ENCODE measurements at places on chromosomes 16 and 17.

DNA sequence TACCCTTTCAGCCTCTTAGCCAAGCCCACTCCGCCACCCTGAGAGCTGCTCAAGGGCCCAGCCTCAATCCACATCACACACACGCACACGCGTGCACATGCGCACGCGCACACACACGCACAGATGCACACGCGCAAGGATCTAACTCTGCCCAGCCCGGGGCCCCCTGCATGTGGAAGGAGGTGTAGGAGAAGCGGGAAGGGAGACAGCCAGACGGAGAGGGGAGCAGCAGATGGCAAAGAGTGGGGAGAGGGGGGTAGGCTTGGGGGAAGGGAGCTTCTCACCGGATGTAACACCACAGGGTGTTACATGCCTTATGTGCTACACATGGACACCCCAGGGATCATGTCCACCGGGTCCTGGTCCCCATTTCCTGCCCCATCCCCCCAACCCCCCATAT lies 15.3 kb downstream of the DLG4 start:
- no peak for DNase-seq

GRCh38 chr17:15181333-15181732 lies 83.8 kb downstream of the PMP22 start:
- no peak for DNase-seq

- no peak for DNase-seq
Measured at GRCh38 chr17:80312621-80313135, 52.0 kb downstream of the RNF213 start.

DNA sequence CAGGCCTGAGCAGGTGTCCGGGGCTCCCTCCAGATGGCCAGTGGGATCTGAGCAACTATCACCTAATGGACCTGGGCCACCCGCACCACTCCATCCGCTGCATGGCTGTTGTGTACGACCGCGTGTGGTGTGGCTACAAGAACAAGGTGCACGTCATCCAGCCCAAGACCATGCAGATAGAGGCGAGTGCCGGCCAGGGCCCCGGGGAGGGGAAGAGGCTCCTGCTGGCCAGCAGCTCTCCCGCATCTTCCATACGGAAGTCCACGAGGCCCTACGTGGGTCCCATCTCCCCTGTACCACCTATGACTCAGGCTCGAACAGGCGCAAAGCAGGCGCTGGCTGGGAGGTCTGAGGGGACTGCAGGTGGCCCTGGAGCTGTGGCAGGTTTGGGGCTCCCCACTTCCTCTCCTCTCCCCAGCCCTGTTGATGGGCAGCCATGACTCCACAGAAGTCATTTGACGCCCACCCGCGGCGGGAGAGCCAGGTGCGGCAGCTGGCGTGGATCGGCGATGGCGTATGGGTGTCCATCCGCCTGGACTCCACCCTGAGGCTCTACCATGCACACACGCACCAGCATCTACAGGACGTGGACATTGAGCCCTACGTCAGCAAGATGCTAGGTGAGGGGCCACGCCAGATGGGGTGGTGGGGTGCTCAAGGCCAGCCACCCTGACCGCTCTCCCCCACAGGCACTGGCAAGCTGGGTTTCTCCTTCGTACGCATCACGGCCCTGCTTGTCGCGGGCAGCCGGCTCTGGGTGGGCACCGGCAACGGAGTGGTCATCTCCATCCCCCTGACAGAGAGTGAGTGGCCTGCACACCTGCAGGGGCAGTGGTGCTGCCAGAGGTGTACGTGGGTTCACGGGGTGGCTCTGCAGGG lies 4.0 kb downstream of the NME3 start:
- DNase-seq: no peak

GRCh38 chr16:2482708-2483534 lies 8.0 kb downstream of the TBC1D24 start:
- DNase-seq: no peak

GRCh38 chr16:20064931-20065330 lies 8.8 kb downstream of the GPR139 start:
- DNase-seq: no peak

GRCh38 chr16:61148930-61149329 lies 887.3 kb downstream of the CDH8 start:
- DNase-seq: no peak

DNA sequence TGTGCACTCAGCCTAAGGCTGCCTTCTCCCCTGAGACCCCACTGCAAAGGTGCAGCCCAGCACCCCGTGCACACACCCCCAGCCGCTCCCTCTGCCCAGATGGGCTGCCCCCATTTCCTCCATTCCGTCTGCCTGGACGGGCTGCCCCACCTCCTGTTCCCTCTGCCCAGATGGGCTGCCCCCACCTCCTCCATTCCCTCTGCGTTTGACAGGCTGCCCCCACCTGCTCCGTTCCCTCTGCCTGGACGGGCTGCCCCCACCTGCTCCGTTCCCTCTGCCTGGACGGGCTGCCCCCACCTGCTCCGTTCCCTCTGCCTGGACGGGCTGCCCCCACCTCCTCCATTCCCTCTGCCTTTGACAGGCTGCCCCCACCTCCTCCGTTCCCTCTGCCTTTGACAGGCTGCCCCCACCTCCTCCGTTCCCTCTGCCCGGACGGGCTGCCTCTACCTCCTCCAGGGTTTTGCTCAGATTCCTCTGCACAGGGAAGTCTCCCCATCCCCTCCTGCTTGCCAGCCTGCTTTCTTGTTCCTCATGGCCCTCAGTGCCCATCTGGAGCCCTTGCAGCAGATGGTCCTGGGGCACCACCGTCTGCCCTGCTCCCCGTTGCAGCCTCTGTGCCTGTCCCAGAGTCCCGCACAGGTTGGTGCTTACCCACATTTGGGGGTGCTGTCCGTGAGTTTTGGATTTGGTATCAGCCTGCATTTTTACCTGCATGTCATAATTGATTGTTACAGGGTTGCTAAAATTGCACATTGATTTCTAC lies 23.4 kb upstream of the IL17C start:
- DNase-seq: no peak

DNA sequence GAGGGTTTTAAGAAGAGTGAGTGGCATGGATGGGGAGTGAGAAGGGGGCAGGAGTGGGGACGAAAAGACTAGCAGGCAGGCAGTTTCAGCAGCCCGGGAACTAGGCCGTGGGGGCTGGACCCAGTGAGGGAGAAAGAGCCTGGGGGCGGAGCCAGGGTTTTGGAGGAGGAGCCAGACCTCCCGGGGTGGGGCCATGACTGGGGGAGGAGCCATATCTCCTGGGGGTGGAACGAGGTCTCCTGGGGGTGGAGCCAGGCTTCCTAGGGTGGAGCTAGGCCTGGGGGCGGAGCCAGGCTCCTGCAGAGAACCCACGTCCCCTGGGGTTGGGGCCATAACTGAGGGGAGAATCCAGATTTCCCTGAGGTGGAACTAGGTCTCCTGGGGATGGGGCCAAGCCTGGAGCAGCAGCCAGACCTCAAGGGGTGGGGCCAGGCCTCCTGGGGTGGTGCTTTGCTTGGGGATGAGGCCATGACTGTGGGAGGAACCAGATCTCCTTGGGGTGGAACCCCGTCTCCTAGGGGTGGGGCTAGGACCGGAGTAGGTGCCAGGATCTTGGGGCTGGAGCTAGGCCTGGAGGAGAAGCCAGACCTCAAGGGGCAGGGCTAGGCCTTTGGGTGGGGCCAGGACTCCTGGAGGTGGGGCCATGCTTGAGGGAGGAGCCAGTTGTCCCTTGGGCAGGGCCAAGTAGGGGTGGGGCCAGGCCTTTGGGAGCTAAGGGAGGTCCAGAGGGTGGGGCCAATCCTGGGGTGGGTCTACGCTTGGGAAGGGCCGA lies 41.7 kb upstream of the JPH3 start:
- no peak for DNase-seq

DNA sequence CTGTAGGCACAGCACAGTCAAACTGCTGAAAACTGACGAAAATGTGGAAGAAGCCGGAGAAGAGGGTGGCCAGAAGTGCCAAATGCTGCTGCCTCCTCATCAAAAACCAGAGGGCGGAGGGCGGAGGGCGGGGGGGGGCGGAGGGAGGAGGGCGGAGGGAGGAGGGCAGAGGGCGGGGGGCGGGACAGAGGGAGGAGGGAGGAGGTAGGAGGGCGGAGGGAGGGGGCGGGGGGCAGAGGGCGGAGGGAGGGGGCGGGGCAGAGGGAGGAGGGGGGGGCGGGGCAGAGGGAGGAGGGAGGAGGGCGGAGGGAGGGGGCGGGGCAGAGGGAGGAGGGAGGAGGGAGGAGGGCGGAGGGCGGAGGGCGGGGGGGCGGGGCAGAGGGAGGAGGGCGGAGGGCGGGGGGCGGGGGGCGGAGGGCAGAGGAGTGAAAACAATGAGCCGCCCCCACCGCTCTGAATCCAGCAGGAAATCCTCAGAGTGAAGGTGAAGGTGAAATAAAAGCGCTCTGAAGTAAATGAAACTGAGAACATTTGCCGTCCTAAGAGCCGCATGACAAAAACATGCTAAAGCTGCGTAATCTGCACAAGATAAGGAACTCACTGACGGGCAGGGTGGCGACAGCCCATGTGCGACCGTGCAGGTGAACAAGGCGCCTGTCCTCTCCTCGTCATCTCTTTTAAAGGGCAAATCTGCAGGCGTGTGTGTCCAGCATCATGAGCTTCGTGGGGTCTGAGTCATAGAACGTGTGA lies 22.6 kb upstream of the CBFA2T3 start:
- peak; percentile 9 for DNase-seq

GRCh38 chr17:65088621-65089360 lies 32.3 kb upstream of the GNA13 start:
- no peak for DNase-seq

DNA sequence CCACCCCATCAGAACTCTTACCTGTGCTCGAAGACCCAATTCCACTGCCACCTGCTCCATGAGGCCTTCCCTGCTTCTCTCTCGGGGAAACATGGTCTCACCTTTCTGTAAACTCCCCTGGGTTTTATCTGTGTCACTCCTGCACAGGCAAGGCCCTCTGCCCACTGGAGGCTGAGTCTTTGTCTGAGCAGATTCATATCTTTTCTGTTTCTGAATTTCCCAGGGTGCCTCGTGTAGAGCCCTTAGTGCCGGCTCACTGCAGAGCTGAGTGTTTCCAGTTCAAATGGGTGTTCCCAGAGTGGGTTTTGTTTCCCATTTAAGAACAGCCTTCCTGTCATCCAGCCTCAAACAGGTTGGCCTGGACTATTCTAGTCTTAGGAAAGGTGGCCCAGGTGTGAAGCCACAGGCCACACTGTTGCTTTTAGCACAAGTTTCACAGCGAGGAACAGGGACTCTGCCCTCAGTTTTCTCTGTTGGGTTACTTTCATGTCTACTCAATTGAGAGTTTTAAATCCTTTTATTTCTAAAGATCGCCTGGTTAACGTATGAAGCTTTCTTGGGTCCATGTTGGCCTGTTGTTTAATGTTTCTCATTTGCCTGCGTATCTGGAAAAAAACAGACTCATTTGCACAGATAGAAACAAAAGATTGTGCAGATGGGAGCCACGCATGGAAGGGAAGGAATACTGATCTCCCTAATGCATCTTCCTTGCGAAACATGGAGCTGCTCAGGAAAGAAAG lies 228.7 kb downstream of the MSI2 start:
- DNase-seq: no peak

DNA sequence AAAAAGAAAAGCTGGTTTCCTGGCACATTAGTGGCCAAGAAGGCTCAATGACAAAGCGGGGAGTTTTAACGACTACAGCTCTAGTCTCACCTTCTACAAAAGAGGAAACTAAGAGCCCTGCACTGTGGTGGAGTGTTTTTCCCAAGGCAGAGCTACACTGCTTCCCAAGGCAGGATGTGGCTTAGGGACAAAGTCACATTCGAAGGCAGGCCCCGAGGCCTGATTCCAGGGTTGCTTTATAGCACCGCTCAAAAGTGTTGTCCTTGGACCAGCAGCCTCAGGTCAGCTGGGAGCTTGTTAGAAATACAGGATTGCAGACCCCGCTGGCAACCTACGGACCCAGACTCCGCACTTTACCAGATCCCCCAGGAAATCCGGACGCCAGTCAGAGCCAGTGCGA lies 23.8 kb downstream of the TMEM92 start:
- no peak for DNase-seq

- no peak for DNase-seq
Measured at GRCh38 chr16:50442221-50442620, 73.4 kb upstream of the BRD7 start.

- no peak for DNase-seq
Measured at GRCh38 chr17:1649844-1650501, at the start of gene RILP. Gene RILP, minus strand, starts transcription at chr17:1649866. Its CDS starts 62 bp downstream, at chr17:1649804.

DNA sequence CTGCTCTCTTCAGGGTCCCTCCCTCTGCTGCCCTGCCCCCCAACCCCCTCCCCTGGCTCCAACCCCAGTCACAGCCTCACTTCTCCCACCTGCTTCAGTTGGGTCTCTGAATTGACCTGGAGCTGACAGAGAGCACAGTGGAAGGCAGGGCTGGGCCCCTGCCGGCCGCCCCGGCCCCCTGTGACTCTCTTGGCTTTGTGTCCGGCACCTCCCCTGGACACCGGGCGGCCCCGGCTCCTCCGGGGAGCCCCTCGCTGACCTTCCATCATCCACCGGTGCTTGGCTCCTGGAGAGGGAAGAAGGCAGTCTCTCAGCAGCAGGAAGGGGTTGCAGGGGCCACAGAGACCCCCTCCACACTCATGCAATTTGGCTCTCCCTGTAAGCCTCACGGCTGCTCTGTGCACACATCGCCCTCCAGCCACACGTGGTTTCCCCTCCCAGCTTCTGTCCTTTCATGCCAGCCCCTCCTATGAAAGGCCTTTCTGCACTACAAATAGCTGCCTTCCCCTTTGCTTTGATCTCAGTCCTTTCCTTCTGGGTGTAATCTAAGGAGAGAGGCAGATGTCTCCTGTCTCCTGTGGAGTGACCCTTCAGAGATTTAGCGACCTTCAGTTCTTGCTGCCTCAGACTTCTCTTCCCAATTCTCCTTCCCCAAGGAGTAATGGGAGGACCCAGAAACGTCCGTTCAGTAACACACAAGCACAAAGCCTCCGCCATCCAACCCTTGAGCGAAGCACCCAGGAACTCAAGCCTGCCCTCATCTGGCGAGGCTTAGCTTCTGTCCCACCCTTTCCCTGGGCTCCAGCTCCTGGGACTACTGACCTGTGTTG lies 8.3 kb downstream of the NKIRAS2 start:
- DNase-seq: no peak

DNA sequence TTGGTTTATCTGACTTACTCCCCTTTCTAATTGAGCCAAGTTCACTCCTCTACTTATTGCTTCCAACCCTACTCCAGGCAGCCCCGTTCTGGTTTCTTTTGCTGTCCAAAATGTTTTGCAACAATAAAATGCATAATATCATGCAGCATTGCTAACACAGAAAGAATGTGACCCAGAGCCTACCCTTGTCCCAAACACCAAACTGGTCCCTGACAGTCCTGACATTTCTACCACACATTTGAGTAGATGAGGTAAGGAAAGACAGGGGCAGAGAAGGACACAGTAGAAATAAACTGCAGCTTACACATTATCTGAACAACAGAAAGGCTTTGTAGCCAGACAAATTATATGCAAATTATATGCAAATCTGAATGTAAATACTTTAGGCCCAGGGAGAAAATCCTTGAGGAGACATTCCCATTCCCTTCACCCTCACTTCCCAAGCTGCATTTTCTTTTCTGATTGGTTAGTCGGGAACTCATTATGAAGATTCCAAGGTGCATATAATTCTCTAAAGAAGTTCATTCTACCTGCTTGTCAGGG lies 31.6 kb downstream of the SOX9 start:
- no peak for DNase-seq

- DNase-seq: no peak
Measured at GRCh38 chr17:55437159-55437605, 15.5 kb upstream of the MMD start.

- DNase-seq: no peak
Measured at GRCh38 chr17:69188064-69188463, 40.6 kb downstream of the ABCA10 start.

- no peak for DNase-seq
Measured at GRCh38 chr17:6755281-6755680, 565 bp upstream of the XAF1 start.

- no peak for DNase-seq
Measured at GRCh38 chr16:50440991-50441390, 72.2 kb upstream of the BRD7 start.

- DNase-seq: no peak
Measured at GRCh38 chr16:23930791-23931190, 95.0 kb downstream of the PRKCB start.
